ENCODE measurements at places on chromosomes 7 and 10.

DNA sequence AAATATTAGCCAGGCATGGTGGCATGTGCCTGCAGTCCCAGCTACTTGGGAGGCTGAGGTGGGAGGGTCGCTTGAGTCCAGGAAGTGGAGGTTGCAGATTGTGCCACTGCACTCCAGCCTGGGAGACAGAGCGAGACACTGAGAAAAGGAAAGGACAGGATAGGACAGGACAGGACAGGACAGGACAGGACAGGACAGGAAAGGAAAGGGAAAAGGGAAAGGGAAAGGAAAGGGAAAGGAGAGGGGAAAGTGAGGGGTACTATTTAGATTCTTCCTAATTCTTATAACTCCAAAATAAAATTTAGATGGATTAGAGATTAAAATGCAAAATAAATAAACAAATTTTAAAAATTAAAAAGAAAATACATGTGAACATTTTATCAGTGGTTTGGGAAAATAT, 58.7 kb downstream of the PIK3AP1 start:
- DNase-seq = no peak

DNA sequence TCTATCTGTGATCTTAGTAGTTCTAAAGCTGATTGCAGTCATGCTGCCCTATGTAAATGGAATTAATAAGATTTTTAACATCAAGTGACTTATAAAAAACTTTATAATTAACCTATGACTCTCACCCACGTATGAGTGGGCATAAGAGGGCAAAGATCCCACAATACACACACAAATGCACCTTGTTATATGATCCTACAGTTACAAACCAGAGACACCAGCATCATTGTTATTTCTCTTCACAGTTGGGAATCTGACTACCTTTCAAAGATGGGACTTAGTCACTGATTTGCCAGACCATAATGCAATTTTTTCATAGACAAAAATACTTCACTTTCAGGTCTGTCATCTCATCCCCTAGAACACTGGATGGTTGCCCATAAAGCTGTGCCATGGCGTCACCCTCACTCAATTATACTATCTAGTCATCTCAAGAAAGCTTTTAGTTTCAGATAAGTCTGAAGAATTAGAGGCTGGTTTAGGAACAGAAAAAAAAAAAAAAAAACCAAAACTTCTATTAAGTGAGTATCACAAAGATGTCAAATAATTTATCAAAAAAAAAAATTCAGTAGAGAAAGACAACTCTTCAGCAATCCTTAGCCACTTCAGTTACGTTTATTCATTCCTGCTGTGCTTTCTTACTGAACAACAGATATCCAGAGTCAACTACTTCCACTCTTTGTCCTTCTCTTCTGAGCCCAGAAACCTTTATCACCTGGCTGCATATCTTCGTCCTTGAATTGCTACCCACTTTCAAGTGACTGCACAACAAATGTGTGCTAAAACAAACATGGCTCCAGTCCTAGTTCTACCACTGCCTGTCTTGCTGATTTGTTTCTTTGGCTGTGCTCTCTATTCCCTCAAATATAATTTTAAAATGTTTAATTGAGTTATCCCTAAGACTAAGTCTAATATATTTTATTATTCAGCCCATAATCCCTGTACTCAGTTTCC, 175.0 kb upstream of the CHRM2 start:
- no peak for DNase-seq

DNA sequence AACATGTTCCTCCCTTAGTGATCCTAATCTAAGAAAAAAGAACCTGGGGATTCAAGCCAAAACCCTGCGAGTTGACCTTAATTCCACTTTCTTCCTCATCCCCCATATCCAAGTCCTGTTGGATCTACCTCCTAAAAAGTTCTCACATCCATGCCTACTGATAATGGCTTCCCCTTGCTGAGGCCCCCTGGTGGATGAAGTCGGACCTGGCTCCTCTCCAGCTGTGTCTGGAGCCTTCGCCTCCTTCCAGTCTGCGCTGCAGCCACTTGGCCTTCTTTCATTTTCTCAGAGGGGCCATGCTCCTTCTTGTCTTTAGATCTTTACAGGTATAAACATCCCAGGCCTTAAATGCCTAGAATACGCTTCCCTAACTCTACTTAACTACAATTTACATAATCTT, 8.1 kb downstream of the PDE1C start:
- DNase-seq = no peak

- DNase-seq = no peak
Observed at GRCh38 chr7:114527589-114527988, 113.0 kb downstream of the FOXP2 start.

DNA sequence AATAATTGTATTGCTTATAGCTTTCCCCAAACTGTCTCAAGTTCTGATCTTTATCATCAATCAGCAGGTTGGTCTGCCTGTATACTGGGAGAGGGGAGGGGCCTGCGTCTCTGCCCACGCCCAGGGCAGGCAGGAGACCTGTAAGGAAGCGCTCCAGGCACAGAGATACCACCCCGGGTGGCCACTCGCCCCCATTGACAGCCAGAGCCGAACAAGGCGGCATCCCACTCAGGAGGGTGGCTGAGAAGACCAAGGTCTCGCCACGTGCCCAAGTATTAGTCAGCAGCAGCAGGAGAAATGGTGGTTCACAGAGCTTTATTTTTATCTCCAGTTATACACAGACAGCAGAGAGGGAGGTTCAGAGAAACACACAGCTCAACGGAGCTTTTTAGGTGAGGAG, 7.2 kb downstream of the STK32C start:
- no peak for DNase-seq

- DNase-seq = no peak
Observed at GRCh38 chr7:22452960-22453558, 46.9 kb downstream of the STEAP1B start.

DNA sequence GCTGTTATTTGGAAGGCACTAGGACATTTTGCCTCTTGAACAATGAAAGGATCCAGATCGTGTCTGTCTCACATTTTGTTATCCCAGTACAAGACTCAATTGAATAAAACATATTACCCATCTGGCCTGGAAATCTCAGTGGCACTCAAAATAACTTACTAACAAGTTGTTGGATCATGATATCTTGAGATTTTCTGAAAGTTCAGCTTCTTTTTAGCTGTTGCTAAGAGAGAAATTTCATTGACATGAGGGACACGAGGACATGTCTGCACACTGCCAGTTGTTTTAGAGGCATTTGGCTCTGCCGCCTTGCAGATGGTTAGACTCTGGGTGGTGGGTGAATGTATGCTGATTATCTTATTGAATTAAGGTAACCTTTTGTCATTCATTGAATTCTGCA, 41.0 kb downstream of the KAT6B start:
- no peak for DNase-seq

GRCh38 chr10:129954492-129955315, 9.4 kb downstream of the EBF3 start:
- no peak for DNase-seq

All from hepatic stellate cell (primary cell).